Frontal cortex (tissue), 4 donors: ENCODE measurements at places on chromosomes 2 and 18.

- no peak for DNase-seq
These were observed 13.6 kb downstream of the TCF23 start for GRCh38 chr2:27162151-27163121.

- peak; percentile 85 for DNase-seq
These were observed 3.3 kb downstream of the BOK start for GRCh38 chr2:241561832-241562231.

GRCh38 chr2:181106789-181107627, 126.6 kb downstream of the UBE2E3 start:
- DNase-seq: no peak

GRCh38 chr18:46294751-46295150, 190.6 kb downstream of the HAUS1 start:
- DNase-seq: no peak

- no peak for DNase-seq
These were observed 136.7 kb downstream of the SH3BP4 start for GRCh38 chr2:235088496-235088921.

DNA sequence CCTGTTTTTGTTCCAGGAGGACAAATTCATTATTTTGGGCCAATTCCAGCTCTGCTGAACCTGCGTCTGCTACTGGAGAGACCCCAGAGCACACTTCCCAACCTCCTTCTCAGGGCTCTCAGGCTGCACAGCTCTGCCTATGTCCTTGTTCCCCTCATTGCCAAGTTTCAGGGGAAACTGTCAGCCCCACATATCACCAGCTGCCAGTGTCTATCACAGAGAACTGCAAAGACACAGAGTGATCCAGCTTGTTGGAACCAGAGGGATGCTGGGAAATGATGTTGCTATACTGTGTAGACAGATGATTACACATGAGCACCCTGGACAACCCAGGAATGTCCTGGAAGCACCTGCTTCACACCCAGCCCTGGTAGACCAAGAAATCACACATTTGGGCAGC, 67.4 kb upstream of the TMEM247 start:
- no peak for DNase-seq

GRCh38 chr2:159879051-159879604, 81.1 kb upstream of the CD302 start:
- DNase-seq: no peak

- no peak for DNase-seq
These were observed 47.8 kb downstream of the PXDN start for GRCh38 chr2:1696472-1696871.

- no peak for DNase-seq
These were observed 62.7 kb upstream of the ST3GAL5 start for GRCh38 chr2:85951351-85952067.

DNA sequence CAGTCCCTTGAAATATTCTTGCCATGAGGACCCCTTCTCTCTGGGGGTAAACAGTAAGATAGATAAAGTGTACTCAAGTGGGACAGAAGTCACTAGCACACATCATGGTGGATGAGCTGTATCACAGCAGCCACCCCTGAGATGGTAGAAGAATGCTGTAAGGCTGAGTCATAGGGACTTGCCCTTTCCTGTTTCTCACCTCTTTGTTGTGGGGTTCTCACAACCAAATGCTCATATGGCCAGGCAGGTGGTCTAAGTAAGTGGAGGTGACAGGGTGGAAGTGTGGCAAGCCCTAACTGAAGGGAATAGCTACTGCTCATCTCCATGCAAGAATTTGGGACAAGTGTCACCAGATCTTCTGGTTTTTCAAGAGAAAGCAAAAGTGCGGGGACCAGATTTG, 202.7 kb upstream of the SLC14A2 start:
- no peak for DNase-seq
